ENCODE measurements at places on chromosomes 4 and X.

GRCh38 chr4:112818594-112818965 lies 181.6 kb downstream of the LARP7 start:
- H3K27ac ChIP-seq = peak overlapping the region; percentile 43
- H3K36me3 ChIP-seq = no peaks in the 10 kb centered on the region
- no peaks in the 10 kb centered on the region for H3K27me3 ChIP-seq
- DNase-seq = no peak
- peaks cover 16% of the 10 kb centered on the region for H3K4me1 ChIP-seq

DNA sequence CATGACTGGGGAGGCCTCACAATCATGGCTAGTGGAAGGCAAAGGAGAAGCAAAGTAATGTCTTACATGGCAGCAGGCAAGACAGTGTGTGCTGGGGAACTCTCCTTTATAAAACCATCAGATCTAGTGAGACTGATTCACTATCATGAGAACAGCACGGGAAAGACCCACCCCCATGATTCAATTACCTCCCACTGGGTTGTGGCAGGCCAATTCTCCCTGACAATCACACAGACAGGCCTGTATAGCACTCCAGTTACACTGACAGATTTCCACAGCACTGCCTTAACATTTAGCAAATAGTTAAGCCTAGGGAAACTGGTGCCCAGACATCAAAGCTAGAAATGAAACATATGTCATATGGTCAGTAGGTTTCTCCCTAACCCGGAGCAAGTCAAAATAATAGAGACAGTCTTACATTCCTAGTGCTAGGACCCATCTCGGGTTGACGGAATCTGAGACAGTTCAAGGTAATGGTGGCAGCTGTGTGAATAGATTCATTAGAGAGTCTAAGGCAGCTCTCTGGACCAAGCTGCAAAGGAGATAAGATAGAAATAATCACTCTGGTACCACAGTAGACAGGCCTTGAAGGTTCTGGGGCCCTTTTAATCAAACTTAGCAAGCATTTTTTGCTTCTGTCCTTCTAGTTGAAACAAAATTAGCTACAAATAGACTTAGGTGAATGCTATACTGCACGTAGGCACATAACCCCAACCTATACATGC lies 9.4 kb upstream of the HERC5 start:
- no peak for DNase-seq
- peaks cover 13% of the 10 kb centered on the region for H3K36me3 ChIP-seq
- H3K27ac ChIP-seq = no peak overlapping the region
- H3K27me3 ChIP-seq = no peaks in the 10 kb centered on the region

GRCh38 chrX:19876962-19877361 lies 10.4 kb downstream of the SH3KBP1 start:
- H3K4me1 ChIP-seq = peaks cover 2% of the 10 kb centered on the region
- H3K27me3 ChIP-seq = no peaks in the 10 kb centered on the region
- peaks cover 6% of the 10 kb centered on the region for H3K36me3 ChIP-seq

GRCh38 chrX:71225676-71226075 lies 2.7 kb downstream of the GJB1 start:
- no peak overlapping the region for H3K4me3 ChIP-seq
- no peaks in the 10 kb centered on the region for H3K36me3 ChIP-seq
- H3K4me1 ChIP-seq = peaks cover 7% of the 10 kb centered on the region
- no peaks in the 10 kb centered on the region for H3K27me3 ChIP-seq
- DNase-seq = no peak
